ENCODE measurements at places on chromosomes 1 and 21. TPM values are rescaled to one million over a fixed set of nuclear protein-coding genes. Genes with fewer than 3 reads are reported as not detected.

The PTGS2 gene
- total RNA-seq, result 71.5 TPM

The DDAH1 gene
- 83.8 TPM for total RNA-seq

The FCRL6 gene
- total RNA-seq, result not detected

The GSTM1 gene
- not detected for total RNA-seq

The CENPF gene
- total RNA-seq, result 10.8 TPM

The RGS16 gene
- 0.16 TPM for total RNA-seq

The GJB4 gene
- not detected for total RNA-seq

The AIRE gene
- not detected for total RNA-seq

The CCDC30 gene
- total RNA-seq, result under 0.01 TPM

The HORMAD1 gene
- total RNA-seq, result not detected

The PTGER3 gene
- total RNA-seq, result under 0.01 TPM

The MATN1 gene
- not detected for total RNA-seq

The CFHR2 gene
- total RNA-seq, result not detected

The ANGPTL7 gene
- not detected for total RNA-seq

The CELA2A gene
- total RNA-seq, result not detected

The LINGO4 gene
- not detected for total RNA-seq

All from cardiac atrium fibroblast (primary cell).